NCI-H1417 treated with DMSO at 0.1 percent for 48 hours (cell line): ENCODE measurements at places on chromosomes 2 and 18.

GRCh38 chr2:203744091-203744490 is 37.7 kb downstream of the CD28 start:
- no peak for DNase-seq

GRCh38 chr18:21598726-21599584 is 1.5 kb downstream of the ESCO1 start:
- DNase-seq = no peak

- DNase-seq = no peak
These were observed 286.0 kb downstream of the LPIN1 start for GRCh38 chr2:12032398-12032797.

DNA sequence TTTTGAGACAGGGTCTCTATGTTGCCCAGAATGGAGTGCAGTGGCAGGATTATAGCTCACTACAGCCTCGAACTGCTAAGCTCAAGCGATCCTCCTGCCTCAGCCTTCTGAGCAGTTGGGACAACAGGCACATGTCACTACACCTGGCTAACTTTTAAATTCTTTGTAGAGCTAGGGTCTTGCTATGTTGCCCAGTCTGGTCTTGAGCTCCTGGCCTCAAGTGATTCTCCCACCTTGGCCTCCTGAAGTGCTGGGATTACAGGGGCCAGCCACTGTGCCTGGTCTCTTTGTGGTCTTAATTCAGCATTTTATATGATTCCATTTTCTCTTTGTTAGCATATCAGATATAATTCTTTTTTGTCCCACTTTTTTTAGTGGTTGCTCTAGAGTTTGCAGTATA is 34.1 kb downstream of the CEP192 start:
- DNase-seq = no peak

- DNase-seq = no peak
These were observed 118.2 kb downstream of the SPTBN1 start for GRCh38 chr2:54574107-54574859.

- no peak for DNase-seq
These were observed 48.2 kb upstream of the LGALSL start for GRCh38 chr2:64405581-64406406.

- DNase-seq = no peak
These were observed 41.9 kb upstream of the SPATS2L start for GRCh38 chr2:200264631-200265030.

DNA sequence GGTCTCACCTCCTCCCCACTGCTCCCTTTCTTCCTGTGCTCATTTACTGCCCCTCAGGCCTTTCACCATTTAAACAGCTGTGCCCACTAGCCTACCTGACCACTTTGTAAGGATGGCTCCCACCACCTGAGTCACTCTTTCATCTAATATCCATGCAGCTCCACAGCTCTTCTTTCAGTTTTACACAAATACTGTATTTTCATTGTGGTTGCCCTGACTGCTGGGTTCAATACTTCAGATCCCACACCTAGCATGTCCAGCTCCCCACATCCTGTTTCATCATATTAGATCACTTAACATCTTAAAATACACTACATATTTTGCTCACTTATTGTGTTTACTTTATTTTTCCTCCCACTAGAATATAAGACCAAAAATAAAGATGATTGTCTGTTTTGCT is 1110.6 kb downstream of the TSN start:
- DNase-seq = no peak

DNA sequence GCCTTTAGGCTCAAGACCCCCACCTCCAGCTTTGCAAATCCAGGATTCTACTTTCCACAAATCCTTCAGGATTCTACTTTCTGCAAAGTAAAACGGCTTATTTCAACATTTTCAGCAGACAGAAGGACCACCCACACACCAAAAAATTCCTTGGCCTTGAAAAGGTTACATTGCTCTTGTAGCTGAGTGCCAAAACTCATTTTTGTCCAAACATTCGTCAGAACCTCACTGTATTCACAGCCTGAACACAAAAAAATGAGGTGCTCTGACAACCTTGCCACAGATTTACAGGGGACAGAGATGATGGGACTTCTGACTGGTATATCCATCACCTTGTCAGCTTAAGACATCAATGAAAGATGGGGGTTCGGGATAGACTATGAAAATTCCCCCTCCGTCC is 63.0 kb upstream of the COX7A2L start:
- no peak for DNase-seq

GRCh38 chr2:98093611-98094010 is 6.6 kb downstream of the VWA3B start:
- no peak for DNase-seq

GRCh38 chr18:939166-939565 is 34.5 kb downstream of the ADCYAP1 start:
- no peak for DNase-seq

- DNase-seq = no peak
These were observed 300.0 kb downstream of the PDE11A start for GRCh38 chr2:177772529-177772928.

GRCh38 chr18:13217466-13217961 is 1.0 kb upstream of the LDLRAD4 start:
- DNase-seq = no peak

DNA sequence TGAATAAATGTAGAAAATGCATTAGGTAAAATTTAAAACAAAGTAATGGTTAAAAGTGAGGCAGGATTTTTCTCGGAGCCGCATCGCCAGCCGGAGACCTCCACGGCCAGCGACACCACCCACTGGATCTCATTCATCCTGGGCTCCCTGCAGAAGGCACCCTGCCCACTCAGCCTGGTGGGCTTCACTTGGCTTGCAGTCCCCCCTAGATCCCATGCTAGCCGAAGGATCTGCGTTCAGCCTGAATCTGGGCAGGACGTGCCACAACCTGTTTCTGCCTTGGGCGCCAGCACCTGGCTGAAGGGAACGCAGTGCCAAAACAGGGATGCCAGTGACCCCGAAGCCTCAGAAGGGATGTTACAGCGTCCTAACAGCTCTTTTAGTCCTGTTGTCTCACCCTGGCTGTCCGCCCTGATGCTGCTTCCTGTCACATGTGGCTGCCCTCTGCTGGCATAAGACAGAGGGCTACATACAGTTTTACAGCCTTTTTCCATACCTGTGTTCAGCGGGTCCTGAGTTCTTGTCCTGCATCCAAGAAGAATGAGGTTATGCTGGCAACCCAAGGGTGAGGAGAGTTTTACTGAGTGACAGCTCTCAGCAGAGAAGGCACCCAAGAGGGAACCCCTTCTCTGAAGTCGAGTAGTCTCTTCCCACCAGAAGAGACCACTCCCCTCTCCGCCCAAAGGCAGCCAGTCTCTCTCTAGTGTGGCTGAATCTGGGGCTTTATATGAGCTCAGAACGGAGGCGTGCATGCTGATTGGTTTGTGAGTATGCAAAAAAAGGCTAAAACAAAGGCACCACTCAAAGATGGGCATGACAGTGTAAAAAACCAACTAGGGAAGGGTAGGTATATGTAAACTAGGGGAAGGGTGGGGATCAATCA is 173.1 kb upstream of the GYPC start:
- DNase-seq = no peak

GRCh38 chr2:24919506-24920097 is 435 bp downstream of the ADCY3 start:
- no peak for DNase-seq

- no peak for DNase-seq
These were observed 53.2 kb downstream of the PLCL1 start for GRCh38 chr2:197857476-197858107.

GRCh38 chr2:11744631-11745394 is 1.6 kb upstream of the LPIN1 start:
- no peak for DNase-seq

- DNase-seq = no peak
These were observed 9.9 kb downstream of the C1D start for GRCh38 chr2:68052717-68053422.

DNA sequence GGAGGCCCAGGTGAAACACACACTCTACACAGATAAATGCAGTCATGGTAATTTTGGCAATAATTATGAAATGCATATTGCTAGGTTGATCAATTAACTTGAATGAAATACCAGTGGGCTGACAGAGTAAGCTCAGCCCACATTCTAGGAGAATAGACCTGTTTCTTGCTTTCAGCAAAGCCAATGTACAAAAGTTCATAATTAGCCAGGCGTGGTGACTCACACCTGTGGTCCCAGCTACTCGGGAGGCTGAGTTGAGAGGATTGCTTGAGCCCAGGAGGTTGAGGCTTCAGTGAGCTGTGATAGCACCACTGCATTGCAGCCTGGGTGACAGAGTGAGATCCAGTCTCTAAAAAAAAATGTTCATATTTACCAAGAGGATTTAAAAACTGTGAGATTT is 15.7 kb upstream of the MBP start:
- DNase-seq = no peak

GRCh38 chr2:119377294-119377992 is 10.7 kb downstream of the DBI start:
- DNase-seq = no peak

DNA sequence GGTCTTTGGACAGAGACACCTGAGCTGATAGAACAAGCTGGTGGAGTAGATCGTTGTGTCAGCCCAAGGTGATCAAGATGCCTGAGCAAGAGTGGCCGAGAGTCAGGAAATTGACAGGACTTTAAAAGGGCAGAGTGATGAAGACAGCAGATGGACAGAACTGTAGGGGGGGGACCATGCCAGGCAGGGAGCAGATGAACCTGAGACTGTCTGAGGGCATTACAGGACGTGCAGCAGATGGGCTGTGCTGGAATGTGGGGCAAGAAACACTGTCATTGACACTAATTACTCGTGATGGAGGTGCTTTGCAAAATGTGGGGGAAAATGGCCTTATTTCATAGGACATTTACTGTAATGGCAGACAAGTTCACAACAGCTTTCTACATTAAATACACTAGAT is 225.0 kb downstream of the THSD7B start:
- no peak for DNase-seq

DNA sequence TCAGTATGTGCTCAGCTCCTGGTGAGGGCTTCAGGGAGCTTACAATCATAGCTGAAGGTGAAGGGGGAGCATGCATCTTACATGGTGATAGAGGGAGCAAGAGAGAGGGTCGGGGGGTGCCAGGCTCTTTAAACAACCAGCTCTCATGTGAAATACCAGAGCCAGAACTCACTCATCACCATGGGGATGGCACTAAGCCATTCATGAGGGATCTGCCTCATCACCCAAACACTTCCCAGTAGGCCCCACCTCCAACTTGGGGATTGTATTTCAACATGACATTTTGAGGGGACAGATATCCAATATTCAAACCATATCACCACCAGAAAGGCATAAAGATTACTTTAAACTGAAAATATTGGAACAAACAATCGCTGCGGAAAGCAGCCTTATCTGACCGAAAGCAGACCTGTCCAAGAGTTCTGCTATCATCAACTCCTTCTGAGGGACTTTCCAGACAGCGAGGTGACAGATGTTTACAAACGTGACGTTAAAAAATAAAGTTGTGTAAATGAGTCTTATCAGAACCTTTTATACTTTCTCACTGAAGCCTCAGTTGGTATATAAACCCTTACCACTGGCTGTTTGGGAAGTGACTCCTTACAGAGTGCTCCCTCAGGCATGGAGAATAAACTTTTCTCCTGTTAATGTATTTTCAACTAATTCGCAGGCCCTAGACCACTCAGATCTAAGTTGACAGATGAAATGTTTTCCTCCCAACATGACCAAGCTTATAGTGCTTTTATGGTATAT is 35.5 kb upstream of the PTH2R start:
- no peak for DNase-seq

- no peak for DNase-seq
These were observed 69.9 kb upstream of the MCFD2 start for GRCh38 chr2:46985512-46985911.

DNA sequence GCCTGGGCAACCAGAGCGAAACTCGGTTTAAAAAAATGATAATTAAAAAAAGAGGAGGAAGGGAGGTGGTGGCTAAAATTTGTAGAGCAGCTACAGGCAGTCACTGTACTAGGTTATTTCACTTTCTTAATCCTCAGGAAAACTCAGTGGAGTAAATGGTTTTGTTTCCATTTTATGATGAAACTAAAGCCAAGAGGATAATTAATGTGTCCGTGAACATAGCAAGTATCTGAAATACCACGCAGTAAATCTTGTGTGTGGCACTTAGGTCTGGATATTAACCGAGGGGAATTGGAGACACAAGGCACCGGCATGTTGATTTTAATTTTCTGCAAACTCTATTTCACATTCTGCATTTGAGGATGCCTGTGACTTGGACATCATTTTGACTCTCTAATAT is 14.5 kb downstream of the SH3BP4 start:
- no peak for DNase-seq

GRCh38 chr2:217383620-217384019 is 523.8 kb upstream of the TNP1 start:
- no peak for DNase-seq

- DNase-seq = no peak
These were observed 120.7 kb downstream of the SCG2 start for GRCh38 chr2:223481486-223481885.

GRCh38 chr2:47007223-47007825 is 91.7 kb upstream of the MCFD2 start:
- no peak for DNase-seq

- DNase-seq = no peak
These were observed 9.7 kb upstream of the OTOS start for GRCh38 chr2:240149943-240150784.

DNA sequence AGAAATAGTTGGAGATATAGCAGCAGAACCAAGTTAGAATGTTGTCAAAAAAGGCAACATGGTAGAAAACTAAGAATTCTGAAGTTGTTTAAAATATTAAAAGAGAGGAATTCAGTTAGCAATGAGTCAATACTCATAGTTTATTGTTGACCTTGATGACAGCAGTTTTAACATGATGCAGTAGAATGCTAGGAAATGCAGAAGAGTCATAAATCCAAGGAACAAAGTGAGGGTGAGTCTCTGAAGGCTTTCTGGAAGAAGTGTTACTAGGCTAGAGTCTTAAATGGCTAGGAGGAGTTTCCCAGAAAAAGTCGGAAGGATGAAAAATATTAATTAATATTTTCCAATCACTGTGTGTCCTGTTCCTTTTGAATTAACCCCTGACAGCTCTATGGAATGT is 807.3 kb downstream of the TSN start:
- DNase-seq = no peak

DNA sequence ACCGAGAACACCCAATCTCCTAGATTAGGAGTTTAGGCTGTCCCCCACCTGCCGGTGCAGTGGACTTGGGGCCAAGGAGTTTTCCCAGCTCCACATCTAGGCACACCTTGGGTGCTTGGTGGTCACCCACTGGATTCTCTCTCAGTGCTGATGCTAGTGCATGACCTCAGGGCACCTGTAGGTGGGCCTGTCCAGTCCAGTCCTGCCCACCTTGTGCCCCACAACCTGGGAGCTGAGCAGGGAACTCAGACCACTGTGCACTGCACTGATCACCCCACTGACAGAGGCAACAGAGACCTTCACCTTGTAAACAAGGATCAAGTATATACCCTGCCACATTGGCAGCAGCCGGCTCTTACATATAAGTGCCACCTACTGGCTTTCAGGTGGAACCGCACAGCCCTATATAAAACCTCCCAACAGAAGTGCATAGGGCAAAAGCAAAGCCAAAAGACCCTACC is 12.7 kb upstream of the CDH19 start:
- DNase-seq = peak; percentile 15
